H7 (cell line): ENCODE measurements at places on chromosomes 4 and X.
A peak's percentile ranks its signal among the peaks of the same experiment; 100 is the strongest.

GRCh38 chr4:16226816-16227461, 668 bp upstream of the TAPT1 start:
- peak; percentile 77 for DNase-seq

- DNase-seq = no peak
Observed at GRCh38 chr4:8395504-8396296, 44.8 kb downstream of the ACOX3 start.

- DNase-seq = no peak
Observed at GRCh38 chrX:111695297-111695880, 14.4 kb downstream of the ALG13 start.

DNA sequence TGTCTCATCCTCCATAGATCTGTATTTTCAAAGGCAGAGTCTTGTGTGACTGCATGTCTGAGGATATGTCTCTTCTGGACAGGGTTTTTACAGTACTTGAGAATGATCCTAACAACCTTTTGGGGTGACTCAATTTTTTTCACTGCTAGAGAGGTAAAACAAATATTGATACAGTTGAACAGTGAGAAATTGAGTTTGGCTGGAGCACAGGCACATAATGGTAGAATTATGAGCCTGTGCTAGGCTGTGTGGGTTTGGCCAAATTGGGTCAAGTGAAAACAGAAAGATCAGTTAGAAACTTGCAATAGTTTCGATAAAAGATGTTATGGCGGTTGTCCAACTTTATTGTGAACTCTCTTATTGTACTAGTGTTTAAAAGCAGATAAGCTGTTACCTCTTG, 23.3 kb upstream of the EOLA2 start:
- DNase-seq = no peak

DNA sequence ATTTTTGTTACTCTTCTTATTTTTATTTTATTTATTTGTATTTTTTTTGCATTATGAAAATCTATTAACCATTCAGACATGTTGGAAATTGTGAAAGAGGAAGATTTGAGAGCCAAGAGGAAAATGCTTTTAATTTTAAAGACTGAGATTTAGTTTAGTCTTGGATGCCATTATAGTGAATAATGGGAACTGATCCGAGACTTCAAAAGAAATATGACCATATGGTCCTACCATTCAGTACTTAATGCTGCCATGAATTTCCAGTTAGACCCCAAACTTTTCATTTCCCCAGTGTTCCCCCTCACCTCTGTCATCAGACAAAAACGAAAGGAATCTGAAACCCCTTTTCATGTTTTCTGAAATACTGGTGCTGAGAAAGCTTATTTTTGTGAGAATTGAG, 95.5 kb downstream of the TENM3 start:
- no peak for DNase-seq

GRCh38 chr4:958314-958665, 15.1 kb downstream of the DGKQ start:
- DNase-seq = peak; percentile 58

DNA sequence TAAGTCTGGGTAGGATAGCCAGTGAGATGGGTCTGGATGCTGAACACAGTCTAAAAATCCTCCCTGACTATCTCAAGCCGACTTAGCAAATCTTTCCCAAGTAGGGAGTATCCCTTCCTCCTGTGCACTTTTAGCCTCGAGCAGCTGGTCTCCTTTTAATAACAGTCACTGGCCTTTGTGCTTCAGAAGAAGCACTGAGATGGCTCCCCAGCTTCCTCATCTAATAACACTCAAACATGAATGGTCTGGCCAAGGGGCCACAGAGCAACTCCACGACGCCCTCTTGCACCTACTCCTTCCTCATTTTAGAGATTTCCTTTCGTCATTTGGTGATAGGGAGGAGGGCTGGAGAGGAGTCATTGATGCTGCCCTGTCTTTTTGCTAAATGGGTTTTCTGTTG, 78.8 kb upstream of the TMEM150C start:
- no peak for DNase-seq

- DNase-seq = peak; percentile 24
Observed at GRCh38 chrX:30301963-30302362, 7.2 kb downstream of the NR0B1 start.

- peak; percentile 70 for DNase-seq
Observed at GRCh38 chr4:139768896-139769295, 103.3 kb downstream of the MGST2 start.

GRCh38 chrX:119067023-119067739, 5.6 kb upstream of the CT47C1 start:
- DNase-seq = peak; percentile 58

- peak; percentile 3 for DNase-seq
Observed at GRCh38 chr4:133801883-133802282, 399.7 kb downstream of the PABPC4L start.

DNA sequence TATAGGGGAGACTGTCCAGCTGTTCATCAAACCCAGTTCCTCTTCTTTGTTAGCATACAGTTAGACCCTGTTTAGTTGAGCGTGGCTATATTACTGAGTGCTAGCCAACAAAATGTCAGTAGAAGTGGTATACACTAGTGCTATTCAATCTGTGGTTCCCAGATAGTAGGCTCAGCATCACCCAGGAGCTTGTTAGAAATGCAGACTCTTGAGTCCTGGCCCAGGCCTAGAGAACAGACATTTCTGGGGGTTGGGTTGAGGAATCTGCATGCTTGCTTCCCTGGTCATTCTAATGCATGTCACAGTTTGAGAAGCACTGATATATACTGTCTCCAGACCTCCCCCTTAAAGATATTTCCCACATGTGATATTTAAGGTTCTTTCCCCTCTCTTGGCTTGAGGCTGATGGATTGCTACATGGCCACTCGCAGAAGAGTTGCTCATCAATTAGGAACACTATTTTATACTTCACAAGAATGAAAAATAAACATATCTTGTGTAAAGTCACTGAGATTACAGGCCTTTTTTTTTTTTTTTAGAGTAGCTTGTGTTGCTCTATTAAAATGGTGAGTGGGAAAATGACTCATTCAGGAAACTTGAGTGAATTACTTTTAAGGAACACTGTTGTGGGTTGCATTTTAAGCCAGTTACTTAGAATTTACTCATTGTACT, 289.0 kb downstream of the STIM2 start:
- no peak for DNase-seq
